Left forelimb (tissue), 1 donor: ENCODE measurements at places on chromosomes 3 and 15.

- no peak for DNase-seq
Measured at GRCh38 chr3:1594940-1595339, 502.1 kb downstream of the CNTN6 start.

- DNase-seq = no peak
Measured at GRCh38 chr3:120753810-120754209, 11.3 kb downstream of the GTF2E1 start.

DNA sequence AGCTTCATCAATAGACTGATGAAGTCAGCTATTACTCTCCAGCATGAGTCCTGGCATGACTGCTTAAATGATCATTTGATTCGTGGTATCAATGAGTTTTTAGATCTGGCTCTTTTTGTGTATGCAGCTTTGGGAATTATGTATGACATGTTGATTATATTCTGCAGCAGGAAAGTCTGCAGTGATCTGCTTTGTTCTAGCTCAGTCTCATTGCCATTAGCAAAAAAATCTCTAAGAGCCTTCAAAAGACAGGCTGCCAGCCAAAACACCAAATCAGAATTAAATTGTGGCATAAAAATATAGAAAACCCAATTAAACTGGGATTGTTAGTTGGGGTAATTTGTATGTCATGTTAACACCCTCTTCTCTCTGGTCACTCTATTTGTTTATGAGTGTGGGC lies 1021.0 kb upstream of the SEMA6D start:
- no peak for DNase-seq

DNA sequence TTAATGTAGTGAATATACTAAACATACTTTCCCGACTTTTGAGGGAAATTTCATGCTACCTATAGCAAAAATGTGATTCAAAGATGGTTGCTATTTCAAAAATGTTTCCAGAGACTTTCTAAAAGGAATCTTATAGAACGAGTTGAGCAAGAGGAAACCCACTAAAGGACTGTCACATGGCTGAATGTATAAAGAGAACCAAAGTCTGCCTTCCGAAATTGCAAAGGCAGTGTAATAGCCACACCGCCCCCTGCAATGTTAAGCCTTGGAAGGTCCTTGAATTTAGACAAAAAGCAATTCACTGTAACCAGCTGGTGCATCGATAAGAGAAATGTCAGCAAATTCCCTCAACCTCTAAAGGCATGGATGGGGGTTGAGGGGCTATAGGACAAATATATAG lies 142.8 kb downstream of the CHL1 start:
- DNase-seq = no peak

DNA sequence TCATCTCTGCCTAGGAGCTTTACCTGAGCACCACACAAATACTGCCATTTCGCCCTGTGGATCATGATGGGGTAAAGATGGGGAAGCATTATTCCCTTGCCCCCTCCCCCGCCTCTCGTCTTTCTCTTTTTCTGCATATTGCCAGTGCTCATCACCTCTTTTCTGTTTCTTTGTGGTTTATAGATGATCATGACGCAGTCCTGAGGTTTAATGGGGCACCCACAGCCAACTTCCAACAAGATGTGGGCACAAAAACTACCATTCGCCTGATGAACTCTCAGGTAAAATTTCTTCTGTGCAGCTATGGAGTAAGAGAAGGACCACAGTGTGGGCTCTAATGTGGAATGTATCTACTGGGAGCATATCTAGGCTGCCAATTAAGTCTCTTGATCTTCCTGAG lies 88.2 kb downstream of the RPL39L start:
- DNase-seq = no peak

- DNase-seq = no peak
Measured at GRCh38 chr15:74775894-74776293, 6.0 kb upstream of the CSK start.

GRCh38 chr3:99429502-99429901 lies 208.9 kb upstream of the COL8A1 start:
- DNase-seq = no peak

DNA sequence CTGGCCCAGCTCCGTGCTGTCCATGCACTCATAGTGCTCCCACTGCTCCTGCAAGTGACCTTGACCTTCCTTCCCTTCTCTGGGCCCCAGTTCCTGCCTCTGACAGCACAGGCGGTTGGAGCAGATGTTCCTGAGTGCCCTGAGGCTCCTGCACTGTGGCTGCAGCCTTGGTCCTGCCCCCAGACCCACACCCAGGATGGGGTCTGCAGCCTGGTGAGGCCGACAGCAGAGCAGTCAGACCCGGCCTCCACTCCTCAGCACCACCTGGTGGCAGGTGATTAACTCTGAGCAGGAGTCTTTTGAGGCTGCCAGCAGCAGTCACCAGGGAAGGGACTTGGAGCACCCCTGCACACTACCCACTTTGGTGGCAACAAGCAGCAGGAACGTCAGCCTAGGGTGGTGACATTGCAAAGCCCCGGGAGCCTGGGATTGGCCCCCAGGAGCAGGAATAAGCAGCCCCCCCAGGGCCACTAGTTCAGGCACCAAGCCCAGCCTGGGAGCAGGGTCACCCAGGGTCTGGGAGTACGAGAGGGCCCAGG lies 64.6 kb downstream of the CYP11A1 start:
- no peak for DNase-seq

GRCh38 chr15:93257920-93258319 lies 168.9 kb upstream of the RGMA start:
- DNase-seq = no peak

DNA sequence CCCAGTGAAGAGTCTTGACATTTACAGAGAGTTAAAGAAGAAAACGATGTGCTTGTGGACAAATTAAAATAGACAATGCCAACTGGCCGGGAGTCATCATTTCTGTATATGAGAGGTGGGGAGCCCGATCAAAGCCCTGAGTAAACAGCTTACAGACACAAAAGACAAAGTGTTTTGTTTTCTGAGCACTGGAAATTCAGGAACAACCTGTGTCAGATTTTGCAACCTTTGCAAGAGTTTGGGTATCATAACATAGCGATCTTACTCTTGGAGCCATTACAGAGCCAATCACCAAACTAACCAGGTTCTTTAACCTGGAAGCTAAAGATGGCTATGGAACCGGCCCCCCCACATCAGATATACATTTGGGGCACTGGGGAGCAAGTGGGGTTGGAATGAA lies 101.9 kb upstream of the LRIG1 start:
- DNase-seq = no peak

- DNase-seq = no peak
Measured at GRCh38 chr3:166900866-166901577, 479.1 kb downstream of the ZBBX start.

- no peak for DNase-seq
Measured at GRCh38 chr3:18402239-18402799, 22.8 kb downstream of the SATB1 start.

- DNase-seq = no peak
Measured at GRCh38 chr3:113223475-113224281, 12.3 kb downstream of the BOC start.

DNA sequence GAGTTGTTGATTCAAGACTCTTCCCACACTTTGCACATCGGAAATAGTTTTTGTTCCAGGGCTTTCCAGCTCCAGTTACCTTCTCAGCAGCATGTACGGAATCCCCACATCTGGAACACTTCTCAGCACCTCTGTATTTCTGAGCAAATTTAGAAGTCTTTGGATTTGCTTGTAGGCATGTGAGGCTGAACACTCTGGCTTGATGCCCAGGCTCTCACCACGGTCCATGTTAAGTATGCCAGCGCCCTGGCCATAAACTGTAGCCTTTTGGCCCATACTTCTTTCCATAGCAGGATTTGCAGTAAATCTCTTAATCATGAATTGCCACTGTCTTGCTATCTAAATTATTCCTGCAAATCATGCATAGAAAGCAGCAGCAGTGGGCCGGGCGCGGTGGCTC lies 24.4 kb downstream of the ATP2C1 start:
- no peak for DNase-seq

- DNase-seq = no peak
Measured at GRCh38 chr3:32681811-32682210, 3.2 kb upstream of the CNOT10 start.

DNA sequence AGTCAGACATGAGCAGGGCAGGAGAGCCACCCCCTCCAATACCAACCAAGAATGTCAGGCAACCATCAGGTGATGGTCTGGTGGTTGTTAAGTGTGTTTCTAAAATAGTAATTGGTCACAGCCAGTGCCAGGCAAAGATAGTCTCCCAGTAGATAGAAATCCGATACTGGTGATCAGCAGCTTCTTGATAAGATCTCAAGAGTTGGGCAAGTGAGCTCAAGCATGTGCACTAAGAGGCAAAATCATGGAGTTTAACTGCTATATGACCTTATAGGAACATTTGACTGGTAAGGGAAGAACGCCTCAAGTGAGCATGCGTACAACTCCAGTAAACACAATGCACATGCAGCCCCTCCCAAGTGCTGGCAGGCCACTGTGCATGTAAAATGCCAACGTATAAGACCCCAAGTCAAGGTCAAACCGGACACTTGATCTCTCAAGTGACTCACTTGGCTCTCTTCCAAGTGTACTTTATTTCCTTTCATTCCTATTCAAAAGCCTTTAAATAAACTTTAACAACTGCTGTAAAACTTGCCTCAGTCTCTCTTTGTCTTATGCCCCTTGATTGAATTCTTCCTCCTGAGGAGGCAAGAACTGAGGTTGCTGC lies 36.0 kb upstream of the CBLB start:
- no peak for DNase-seq

GRCh38 chr15:77292969-77293558 lies 126.8 kb downstream of the PEAK1 start:
- DNase-seq = no peak

DNA sequence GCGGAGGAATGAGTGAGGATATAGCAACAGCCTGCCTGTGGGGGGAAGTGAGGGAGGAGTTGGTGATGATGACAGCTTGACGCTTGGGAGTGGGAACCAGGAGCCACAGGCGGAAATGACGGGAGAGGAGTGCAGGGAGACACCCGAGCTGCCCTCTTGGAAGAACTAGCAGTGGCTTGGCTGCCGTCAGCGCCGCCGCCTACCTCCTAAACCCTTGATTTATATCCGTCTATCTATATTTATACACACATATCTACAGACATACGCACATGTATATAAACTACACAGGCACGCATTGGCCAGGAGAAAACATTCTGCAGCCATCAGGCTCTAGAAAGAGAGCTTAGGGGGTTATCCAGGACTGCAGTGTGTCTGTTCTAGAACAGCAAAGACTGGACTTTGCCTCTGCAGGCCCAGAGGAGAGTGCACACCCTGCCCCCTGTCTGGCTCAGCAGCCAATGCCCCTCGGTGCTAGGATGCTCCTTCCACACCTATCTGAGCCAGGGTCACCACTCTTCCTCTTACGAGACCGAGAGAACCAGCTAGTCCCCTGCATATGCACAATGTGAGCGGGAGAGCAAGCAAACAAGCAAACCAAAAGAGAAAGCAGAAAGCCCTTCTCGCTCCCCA lies 45.3 kb upstream of the MAGEF1 start:
- DNase-seq = peak; percentile 84

GRCh38 chr3:172085557-172085895 lies 46.1 kb downstream of the FNDC3B start:
- DNase-seq = no peak

- DNase-seq = peak; percentile 73
Measured at GRCh38 chr15:34436956-34437442, 609 bp downstream of the GOLGA8A start.

GRCh38 chr3:186869253-186870100 lies 27.0 kb downstream of the ADIPOQ start:
- DNase-seq = no peak

DNA sequence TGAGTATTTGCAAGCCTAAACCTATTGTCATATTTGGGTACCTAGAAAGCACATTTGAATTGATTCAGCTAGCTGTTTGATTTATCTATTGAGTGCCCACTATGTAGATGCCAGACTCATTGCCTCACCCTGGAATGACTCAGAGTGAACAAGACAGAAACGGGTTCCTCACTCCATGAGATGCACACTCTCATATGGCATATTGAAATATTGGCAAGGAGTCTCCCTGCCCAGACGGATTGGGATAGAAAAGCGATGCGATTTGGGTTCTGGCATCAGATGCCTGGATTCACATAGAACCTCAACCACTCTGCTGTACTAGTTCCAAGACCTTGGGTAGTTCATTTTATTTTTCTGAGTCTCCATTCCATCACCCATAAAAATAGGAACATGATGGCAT lies 22.5 kb downstream of the LRRN1 start:
- no peak for DNase-seq
